RPMI7951 (cell line): ENCODE measurements at places on chromosomes 7 and 10.

DNA sequence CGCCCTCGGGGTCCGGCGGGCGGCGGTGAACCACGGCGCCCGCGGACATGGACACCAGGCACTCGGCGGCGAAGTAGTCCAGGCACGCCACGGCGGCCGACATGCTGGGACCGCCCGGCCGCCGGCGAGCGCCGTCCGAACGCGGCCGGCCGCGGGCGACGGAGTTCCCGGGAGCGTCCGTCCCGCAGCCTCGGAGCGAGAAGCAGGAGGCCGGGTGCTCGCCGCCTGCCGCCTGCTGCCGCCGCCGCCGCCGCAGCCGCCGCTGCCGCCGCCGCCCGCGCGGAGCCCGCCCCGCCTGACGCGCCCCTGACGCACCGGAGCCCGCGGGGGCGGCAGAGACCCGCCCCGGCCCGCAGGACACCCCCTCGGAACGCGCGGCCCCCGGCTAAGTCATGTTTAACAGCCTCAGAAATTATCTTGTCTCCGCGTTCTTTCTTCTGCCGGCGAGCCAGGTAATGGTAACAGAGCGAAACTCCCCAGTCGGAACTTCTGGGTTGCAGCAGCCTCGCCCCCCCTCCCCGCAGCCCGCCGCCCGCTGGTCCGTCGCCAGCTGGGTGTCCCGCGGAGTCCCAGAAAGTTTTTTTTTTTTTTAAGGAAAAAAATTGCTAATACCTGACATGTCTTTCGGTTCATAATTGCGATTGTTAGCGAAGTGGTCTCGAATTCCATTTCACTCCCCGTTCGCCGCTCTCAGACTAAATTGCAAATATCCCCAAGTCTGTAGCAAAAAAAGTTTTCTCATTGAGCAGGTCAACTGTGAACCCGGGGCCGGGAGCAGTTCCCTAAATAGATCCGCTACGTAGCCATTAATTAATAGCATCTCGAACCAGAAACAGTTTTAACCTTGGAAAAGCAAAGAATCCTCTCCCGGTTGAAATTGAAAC is at the start of gene KLF14:
TSS of gene KLF14 (minus strand) at position 277 of the 884 bp plus-strand sequence. CDS start at position 103, 174 bp downstream.
- peak; percentile 33 for DNase-seq

- no peak for DNase-seq
Measured at GRCh38 chr7:94761451-94761850, 105.5 kb upstream of the SGCE start.

DNA sequence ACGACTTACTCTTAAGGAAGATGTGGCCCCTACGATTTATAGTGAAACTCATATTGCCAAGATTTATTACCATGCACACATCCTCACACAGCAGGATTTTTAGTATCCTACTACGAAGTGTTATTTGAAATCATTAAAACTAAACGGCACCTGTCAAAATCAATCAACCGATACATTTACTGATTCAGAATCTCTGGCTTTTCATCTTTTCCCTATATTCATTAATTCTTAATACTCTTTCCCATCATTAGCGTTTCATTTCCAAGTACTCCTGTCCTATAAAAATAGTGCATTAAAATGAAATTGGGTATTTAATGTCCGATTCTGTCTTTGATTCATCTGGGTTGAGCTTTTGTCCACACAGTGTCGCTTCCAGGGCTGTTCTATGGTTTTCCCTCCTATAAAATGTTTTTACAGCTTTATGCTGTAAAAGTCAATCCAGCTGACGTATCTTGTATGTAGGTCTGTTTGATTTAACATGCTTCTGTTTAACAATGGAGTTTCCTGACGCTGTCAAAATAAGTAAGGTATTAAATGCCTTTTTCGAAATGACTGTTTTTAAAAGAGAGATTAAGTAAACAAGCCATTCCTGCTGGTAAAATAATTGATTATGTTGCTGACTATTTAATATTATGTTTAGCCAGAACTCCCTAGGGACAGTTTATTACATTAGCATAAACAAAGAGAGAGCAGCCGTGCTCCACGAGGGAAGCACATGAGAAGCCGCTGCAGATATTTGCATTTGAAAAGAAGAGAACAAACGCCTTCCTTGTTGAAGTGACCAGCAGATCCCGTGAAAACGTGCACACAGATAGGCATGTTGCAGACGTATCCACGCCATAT is 22.3 kb upstream of the SFMBT2 start:
- peak; percentile 4 for DNase-seq

- DNase-seq = peak; percentile 48
Measured at GRCh38 chr10:33215154-33215553, 119.3 kb downstream of the NRP1 start.

DNA sequence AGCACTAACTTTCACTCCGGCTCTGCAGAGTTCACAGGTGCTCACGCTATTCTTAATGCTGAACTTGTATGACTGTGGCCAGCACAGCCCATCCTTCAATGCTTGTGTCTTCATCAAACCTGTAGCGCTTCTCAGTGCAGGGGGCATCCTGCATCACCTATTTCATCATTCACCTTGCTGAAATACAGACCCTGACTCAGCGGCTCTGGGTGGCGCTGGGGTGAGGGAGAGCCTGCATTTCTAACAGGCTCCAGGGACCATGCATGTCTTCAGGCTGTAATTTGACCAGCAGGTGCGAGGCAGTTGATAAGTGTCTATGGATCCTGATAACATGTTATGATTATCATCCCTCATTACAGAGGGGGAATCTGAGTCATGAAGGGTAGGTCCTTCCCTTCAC is 89.3 kb downstream of the VOPP1 start:
- DNase-seq = no peak

- DNase-seq = peak; percentile 11
Measured at GRCh38 chr10:63866747-63867140, 345.5 kb downstream of the REEP3 start.

DNA sequence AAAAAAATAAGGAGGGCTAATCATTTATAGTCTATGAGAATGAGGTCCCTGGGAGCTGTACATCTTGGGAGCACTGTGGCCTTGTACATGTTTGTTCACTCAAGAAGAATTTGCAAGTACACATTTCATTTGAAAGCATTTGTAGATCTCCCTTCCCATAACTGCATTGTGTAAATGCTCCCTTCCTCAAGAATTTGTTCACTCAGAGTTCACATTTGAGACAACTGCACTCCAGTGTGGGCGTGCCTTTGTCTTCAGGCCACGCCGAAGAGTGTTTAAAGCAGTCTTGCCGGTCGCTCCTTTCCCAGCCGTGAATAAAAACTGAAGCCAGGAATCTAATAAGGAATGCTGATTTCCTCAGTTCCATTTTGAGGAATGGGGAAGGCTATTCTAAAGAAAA is 291.1 kb upstream of the LYZL1 start:
- DNase-seq = no peak

- no peak for DNase-seq
Measured at GRCh38 chr7:71718563-71718962, 586.6 kb downstream of the GALNT17 start.

GRCh38 chr10:89115876-89116627 is 91.1 kb downstream of the CH25H start:
- peak; percentile 75 for DNase-seq
